ENCODE measurements at places on chromosomes 13 and 19.

DNA sequence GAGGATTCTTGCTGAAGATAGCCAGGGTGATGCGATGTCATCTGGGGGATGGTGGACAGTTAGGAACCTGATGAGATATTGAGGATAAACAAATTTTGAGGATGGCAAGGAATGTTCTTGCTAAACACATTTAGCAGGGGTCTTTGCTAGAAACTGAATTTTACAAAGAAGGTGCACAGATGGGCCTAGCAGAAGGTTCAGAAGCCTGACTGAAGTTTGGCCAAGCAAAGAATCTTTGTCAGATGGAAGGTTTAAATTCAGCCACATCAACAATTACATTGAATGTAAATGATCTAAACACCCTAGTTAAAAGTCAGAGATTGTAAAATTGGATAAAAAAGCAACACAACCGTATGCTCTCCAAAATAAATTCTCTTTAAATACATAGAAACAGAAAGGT is 68.8 kb downstream of the WASF3 start:
- no peak overlapping the region for H3K27ac ChIP-seq
- H3K4me3 ChIP-seq, result no peak overlapping the region
- no peak for DNase-seq
- H3K36me3 ChIP-seq, result no peaks in the 10 kb centered on the region
- no peaks in the 10 kb centered on the region for H3K27me3 ChIP-seq

DNA sequence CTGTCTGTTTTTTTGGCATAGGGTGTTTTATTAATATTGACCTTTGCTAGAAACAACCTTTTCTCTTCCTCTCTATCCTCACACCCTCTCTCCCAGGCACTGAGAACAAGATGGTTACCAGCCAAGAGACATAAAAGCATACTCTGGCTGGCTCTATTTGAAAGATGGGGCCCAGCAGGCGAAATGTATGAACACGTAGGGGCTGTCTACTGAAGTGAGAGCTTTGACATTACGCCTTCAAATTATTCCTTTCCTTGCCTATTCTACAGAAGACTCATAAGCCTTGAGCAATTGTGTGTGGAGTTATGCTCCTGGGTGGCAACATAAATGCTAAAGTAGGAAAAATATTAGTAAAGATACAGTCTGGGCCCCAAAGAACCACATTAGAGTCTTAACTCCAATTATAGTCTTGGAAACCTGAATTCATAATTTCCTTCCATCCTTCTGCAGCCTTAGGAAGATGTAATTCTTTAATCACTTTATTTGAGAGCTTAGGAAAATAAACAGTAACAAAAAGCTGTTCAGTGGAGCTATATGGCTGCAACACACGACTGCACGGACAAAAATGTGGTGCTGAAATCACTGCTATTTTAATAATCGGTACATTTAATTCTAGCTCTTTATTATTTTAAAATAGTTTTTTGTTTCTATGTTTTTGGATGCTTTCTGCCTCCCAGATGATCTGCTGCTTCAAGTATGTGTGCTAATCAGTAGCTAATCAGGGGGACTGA is 122.3 kb upstream of the RNF113B start:
- H3K27me3 ChIP-seq, result no peaks in the 10 kb centered on the region
- no peak for DNase-seq

DNA sequence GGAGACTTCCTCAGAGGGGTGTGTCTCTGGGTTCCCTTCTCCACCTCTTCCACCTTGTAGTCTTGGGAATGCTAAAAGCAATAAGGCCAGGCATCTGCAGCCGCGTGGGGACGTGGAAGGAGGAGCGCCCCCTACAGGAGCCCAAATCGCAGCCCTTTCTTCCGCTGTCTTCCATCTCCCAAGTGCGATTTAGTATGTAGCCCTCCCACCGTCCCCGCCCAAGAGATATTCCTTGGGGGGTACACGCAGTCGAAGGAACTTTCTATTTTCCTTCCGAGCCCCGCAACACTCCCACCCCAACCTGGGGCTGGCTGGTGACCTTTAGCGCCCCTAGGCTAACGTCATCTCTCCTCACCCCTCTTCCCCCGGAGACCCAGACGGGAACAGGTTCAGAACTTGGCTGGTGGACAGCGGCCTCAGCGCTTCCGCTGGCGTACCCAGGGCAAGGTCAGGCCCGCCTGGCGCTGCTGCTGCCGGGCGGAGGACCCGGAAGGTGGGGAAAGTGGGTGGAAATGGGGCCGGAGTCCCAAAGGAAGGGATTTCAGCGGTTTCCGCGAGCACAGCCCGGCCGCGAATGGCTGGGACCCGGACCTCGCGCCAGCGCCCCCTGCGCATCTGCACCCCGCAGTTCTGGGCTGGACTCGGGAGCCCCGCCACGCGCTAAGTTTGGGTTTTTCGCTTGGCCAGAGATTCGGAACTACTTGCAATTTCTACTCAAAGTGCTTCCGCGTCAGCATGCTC is 2.1 kb upstream of the PCDH8 start:
- H3K27ac ChIP-seq, result peak overlapping the region; percentile 99
- no peaks in the 10 kb centered on the region for H3K36me3 ChIP-seq
- peak; percentile 74 for DNase-seq
- no peaks in the 10 kb centered on the region for H3K27me3 ChIP-seq
- H3K4me1 ChIP-seq, result peaks cover 8% of the 10 kb centered on the region

- H3K4me1 ChIP-seq, result no peaks in the 10 kb centered on the region
- H3K4me3 ChIP-seq, result peak overlapping the region; percentile 78
- H3K36me3 ChIP-seq, result no peaks in the 10 kb centered on the region
- no peaks in the 10 kb centered on the region for H3K27me3 ChIP-seq
Observed at GRCh38 chr13:30395192-30396158, 26.8 kb upstream of the UBE2L5 start.

DNA sequence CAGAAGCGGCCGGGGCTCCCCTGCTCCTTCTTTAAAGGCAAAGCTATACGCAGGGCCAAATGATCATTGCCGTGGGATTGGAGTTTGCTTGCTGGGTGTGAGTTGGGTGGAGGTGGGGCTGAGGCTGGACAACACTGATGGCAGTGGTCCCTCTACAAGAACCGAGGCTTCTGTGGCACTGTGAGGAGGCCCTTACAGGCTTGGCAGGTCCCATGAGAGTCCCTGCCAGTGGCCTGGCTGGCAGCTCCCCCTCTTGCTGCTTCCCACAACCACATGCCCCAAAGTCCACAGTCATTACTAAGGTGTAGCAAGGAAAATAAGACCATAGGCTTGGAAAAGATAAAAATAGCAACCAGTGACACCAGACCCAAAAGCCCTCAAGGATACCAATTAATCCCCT is 98.4 kb downstream of the ANKRD10 start:
- no peak overlapping the region for H3K27ac ChIP-seq
- H3K27me3 ChIP-seq, result no peaks in the 10 kb centered on the region
- H3K4me3 ChIP-seq, result no peak overlapping the region
- no peak for DNase-seq
- H3K4me1 ChIP-seq, result peaks cover 5% of the 10 kb centered on the region

- no peaks in the 10 kb centered on the region for H3K36me3 ChIP-seq
- no peaks in the 10 kb centered on the region for H3K27me3 ChIP-seq
- no peak overlapping the region for H3K27ac ChIP-seq
- no peak overlapping the region for H3K4me3 ChIP-seq
Observed at GRCh38 chr13:111962431-111962891, 104.5 kb upstream of the SOX1 start.

DNA sequence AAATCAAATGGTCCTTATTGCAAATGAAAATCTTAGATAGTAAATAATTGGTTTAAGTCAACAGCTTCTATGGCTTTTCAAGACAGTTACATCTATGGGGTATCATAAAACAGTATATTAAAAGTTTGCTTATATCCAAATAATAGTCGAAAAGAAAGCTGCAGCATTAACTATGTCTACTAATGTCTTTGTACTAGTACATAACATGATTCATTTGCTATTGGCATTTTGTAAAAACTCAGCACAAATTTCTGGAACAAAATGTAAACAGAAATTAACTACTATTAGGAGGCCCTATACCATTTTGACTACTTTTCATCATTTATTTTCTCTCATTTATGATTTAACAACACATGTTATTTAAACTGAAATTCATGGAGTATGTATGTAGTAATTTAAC is 1435.2 kb upstream of the PRR20A start:
- no peak overlapping the region for H3K4me3 ChIP-seq
- no peak overlapping the region for H3K27ac ChIP-seq

- H3K36me3 ChIP-seq, result no peaks in the 10 kb centered on the region
- peak overlapping the region; percentile 80 for H3K4me3 ChIP-seq
- H3K27me3 ChIP-seq, result no peaks in the 10 kb centered on the region
Observed at GRCh38 chr13:52651897-52652195, 790 bp upstream of the SUGT1 start.

DNA sequence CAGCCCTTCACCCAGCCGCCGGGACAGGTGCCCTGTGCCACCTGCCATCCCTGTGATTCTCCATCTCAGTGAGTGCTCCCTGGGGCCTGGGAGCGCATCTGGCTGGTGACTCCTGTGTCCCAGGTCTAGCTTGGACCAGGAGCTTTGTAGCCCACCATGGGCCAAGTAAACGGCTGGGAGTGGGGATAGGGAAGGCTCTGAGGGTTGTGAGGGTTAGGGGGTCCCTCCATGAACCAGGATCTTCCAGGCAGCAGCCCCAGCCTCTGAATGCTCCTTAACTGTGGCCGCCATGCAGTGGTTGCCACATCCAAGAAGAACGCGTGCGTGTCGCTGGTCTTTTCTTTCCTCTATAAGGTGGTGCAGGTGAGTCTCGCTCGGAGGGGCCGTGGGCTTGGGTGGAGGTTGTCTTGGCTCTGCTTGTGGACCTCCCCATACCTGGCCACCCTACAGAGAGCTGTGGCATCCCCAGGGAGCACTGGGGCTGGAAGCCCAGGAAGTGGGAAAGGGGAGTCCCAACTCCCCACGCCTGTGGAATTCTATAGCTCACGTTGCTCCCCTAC is 8.4 kb downstream of the AP1M1 start:
- no peaks in the 10 kb centered on the region for H3K36me3 ChIP-seq
- DNase-seq, result no peak
- H3K4me1 ChIP-seq, result no peaks in the 10 kb centered on the region
- H3K27me3 ChIP-seq, result no peaks in the 10 kb centered on the region
- no peak overlapping the region for H3K4me3 ChIP-seq

GRCh38 chr19:36009220-36009619 is 607 bp upstream of the SYNE4 start:
- no peaks in the 10 kb centered on the region for H3K36me3 ChIP-seq
- no peak overlapping the region for H3K4me3 ChIP-seq
- DNase-seq, result peak; percentile 31
- H3K27me3 ChIP-seq, result no peaks in the 10 kb centered on the region
- no peaks in the 10 kb centered on the region for H3K4me1 ChIP-seq

- H3K4me3 ChIP-seq, result no peak overlapping the region
- H3K36me3 ChIP-seq, result no peaks in the 10 kb centered on the region
- H3K27ac ChIP-seq, result no peak overlapping the region
- no peaks in the 10 kb centered on the region for H3K27me3 ChIP-seq
Observed at GRCh38 chr13:97199451-97199850, 22.7 kb upstream of the MBNL2 start.

GRCh38 chr19:5595129-5595528 is 27.4 kb upstream of the TINCR start:
- H3K4me1 ChIP-seq, result no peaks in the 10 kb centered on the region
- H3K4me3 ChIP-seq, result no peak overlapping the region
- no peaks in the 10 kb centered on the region for H3K27me3 ChIP-seq

DNA sequence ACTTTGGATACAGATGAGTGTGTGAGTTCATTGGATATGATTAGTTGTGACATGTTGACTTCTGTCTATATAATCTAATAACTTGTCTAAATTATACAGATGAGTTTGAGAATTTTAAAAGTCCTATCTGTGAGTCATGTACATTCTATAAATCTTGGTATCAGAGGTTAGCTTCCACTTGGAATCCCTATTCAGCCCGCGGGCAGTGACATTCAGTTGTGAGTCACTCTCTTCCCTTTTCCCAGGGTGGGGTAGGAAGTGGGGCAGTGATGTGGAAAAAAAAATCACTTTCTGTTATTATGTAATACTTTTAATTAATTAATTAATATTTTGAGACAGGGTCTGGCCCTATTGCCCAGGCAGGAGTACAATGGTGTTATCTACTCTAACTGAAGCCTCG is 33.0 kb upstream of the ZNF808 start:
- no peak overlapping the region for H3K4me3 ChIP-seq
- no peaks in the 10 kb centered on the region for H3K36me3 ChIP-seq
- H3K27me3 ChIP-seq, result no peaks in the 10 kb centered on the region
- no peak for DNase-seq

DNA sequence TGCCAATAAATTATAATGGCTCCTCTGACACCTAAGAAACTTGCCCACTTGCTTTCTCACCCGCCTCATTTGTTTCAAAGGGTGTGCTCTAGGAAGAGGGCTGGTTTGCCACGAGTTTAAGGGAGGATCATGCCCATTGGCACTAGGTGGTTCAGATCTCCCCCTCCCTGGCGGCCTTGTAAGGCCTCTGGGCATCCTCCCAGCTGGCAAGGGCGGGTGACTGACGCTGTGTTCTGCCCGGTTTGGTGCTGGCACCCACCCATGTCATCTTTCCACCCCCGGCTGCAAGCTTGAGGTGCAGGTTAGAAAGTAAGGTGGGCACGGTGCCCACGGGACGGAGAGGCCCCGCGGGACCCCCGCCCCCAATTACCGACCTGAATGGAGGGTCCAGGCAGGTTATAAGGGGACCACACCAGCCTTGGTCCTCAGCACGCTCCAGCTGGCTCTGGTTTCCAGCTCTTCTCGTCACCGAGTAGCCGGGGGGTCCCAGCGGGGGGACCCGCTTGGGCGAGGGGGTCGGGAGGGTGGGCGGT is 90.4 kb downstream of the PTPRS start:
- peaks cover 84% of the 10 kb centered on the region for H3K27me3 ChIP-seq
- H3K36me3 ChIP-seq, result no peaks in the 10 kb centered on the region
- H3K4me3 ChIP-seq, result no peak overlapping the region
- no peak for DNase-seq

DNA sequence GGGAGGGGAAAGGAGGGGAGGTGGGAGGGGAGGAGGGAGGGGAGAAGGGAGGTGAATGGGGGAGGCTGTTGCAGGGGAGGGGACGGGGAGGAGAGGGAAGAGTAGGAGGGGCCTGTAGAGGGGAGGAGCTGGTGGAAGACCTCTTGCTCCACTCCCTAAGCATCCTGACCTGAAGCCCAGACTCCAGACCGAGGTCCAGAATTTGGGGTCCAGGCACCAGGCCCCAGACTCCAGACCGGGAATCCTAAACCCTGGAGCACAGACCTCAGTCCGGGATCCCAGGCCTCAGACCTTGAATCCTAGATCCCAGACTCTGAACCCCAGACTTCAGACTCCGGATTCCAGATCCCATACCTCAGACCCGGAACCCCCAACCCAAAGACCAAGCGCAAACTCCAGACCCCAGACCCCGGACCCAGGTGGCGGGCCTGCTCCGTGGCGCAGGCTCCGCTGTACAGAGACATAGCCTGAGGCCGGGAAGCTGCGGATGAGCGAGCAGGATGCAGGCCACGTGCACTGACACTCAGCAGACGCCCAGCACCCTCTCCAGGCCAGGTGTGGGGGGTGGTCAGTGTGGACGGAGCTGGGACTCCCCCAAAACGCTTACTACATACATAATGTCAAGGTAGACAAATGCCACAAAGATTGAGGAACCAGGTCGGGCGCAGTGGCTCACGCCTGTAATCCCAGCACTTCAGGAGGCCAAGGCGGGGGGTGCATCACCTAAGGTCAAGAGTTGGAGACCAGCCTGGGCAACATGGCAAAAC is 710 bp upstream of the BTBD2 start:
- no peaks in the 10 kb centered on the region for H3K36me3 ChIP-seq
- DNase-seq, result peak; percentile 71
- 0 out of 2 replicates have a peak, but pooled peaks cover 5% of the 10 kb centered on the region for H3K4me1 ChIP-seq
- H3K4me3 ChIP-seq, result peak overlapping the region; percentile 30
